NCI-H1694 treated with DMSO at 0.1 percent for 48 hours (cell line): ENCODE measurements at places on chromosomes 11 and 22.

DNA sequence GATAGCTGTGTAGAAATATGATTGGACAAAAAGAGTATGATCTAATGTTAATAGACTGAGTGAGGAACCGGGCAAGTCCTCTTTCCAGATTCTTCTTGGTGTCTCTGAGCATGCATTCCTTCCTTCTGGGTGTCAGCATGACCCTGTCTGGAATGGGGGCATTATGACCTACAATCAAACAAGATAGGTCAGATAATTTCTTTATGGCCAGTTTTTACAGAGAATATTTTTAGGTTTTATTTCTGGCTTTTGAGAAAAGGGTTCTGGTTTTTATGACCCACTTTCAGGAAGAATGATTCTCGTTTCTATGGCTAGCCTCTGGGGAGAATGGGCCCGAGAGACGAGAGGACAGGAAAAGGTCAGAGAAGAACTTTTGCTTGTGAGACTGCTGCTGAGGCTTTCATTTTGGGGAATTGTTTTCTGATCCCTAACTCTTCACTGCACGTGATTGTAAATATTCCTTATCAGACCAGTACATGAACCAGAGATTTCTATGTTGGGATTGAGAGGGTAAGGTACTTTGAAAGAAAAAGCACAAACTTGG lies 383.8 kb downstream of the AASDHPPT start:
- DNase-seq = no peak

DNA sequence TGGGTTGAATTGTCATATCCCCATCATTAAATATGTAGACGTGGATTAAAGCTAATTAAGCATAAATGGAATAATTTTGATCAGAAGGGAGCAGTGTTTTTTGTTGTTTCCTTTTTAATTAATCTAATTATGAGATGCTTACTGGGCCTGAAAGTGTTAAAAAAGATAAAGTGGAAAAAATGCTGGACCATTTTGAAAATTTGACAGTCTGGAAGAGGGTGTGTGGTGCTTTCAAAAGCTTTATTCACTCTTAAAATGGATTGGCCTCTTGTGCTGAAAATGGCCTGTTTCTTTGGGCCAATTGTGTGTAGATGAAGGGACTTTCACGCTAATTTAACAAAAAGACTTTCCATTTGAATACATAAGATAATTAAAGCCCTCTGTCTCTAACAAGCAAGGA lies 1.8 kb downstream of the TNRC6B start:
- no peak for DNase-seq

DNA sequence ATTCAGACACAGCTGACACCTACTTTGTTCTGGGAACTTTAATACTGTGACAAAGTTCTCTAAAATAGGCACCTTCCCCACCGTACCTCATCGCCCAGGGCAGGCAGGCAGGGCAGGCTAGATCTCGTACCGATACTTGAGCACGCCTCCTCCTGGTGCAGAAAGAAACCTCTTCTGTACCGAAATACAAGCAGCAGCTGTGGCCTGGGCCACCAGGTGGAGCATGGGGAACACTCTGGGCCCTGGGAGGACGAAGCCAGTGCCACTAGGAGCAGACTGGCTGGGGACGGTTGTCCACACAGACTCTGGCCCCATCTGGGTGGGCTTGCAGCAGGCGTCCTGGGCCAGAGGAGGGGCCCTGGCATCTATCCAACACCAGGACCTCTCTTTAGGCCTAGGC lies 12.8 kb downstream of the PMM1 start:
- DNase-seq = peak; percentile 43

DNA sequence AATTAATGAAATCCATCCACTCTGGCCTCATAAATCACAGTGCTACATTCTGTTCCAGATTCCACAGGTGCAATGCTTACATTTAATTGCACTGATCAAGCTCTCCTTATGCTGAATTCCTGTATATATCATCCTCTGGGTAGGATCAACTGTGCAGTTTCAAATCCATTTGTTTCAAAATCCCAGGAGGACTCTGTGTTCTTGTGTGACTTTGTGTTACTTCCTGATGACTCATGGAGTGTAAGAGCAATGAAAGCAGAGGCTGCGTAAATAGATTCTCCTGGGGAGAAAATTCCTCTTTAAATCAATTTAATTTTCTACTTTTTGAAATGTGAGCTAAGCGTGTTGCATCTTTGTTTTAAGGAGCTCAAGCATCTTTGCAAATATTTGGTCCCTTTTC lies 752.7 kb downstream of the METTL15 start:
- DNase-seq = no peak

DNA sequence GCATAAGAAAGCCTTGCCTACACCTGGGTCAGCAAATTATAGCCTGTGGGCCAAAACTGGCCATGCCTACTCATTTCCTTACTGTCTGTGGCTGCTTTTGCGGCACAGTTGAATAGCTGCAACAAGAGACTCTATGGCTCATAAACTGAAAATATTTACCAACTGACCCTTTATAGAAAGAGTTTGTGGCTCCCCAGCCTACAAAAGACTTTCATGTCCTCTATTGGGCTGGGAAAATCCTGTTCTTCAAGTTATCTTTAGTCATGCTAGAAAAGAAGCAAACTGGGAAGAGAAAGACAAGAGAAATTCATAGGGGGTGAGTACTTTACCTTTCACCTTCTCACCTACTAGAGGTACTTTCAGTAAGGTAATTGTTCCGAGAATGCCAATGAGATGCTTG lies 175.1 kb downstream of the SWAP70 start:
- no peak for DNase-seq

DNA sequence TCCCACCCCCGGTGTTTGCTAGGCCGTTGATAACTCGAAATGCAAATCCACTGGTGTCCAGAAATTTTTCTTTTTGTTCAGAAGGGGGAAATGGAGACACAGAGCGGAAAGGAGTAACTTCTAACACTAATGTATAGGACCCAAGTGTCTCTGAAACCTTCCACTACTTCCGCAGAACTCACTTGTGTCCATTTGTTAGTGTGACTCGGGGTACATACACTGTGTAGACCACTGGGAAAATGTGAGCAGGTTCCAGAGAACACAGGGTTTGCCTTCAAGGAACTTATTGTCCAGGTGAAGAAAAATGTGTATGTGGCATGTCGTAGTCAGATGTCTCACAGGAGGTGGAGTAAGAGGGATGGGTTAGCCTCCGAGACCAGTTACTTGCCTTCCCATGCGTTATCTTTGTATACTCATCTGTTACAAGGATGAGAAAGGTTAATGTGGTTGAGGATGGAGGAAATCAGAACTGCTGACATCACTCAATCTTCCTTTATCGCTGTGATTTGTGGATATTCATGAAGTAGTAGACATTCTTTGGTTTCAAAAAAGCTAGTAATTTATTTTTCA lies 857 bp downstream of the ARCN1 start:
- no peak for DNase-seq

DNA sequence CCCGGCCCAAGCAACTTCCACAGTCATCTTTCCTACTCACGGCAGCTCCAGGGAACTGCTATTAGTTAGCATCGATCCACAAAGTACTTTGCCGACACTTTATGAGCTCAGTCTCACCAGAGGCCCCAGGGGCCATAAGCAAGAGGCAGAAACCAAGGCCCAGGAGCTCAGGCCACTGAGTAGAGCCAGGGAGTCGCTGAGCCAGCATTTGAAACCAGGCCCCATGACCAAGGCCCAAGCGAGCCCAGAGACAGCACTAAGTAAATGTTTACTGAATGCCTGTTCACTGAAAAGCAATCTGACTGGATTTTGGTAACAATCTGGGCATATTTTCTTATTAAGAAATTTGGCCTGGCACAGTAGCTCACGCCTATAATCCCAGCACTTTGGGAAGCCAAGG lies 43.3 kb downstream of the ARRB1 start:
- DNase-seq = no peak

GRCh38 chr11:57477507-57478189 lies 17.3 kb downstream of the RTN4RL2 start:
- DNase-seq = no peak

DNA sequence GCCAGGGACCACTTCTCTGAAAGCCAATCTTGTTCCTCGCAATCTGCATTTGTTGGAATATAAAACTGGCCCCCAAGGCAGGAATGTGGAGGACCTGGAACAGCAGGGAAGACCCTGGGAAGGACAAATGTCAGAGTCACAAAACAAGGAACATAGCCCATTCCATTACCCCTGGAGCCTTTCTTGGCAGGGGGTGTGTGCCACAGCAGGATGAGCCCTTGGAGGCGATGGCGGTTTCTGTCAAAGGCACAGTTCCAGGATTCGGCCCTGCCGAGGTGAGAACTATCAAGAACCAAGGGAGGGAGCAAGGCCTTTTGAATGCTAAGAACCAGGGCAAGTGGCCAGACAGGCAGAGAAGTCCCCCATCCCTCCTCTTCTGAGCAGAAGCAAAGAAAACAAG lies 204.3 kb downstream of the TRIM29 start:
- DNase-seq = no peak

DNA sequence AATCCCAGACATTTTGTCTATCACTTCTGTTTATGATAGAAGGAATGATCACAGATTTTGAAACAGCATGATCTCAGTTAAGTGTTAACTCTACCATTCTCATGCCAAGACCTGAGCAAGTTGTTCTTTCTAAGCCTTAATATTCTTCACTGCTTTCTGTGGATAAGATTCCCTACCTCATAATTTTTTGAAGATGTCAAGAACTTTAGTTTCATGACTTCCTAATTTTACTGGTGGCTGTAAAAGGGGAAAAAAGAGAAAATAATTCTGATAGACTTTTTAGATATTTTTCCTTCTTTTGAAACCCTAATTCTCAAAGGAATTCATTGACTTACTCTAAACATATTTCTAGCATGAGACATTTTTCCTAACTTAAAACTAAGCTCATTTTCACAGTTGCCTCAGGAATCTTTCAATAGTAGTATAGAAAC lies 520.0 kb upstream of the LUZP2 start:
- DNase-seq = no peak
